ENCODE measurements at places on chromosomes 7 and 10.

DNA sequence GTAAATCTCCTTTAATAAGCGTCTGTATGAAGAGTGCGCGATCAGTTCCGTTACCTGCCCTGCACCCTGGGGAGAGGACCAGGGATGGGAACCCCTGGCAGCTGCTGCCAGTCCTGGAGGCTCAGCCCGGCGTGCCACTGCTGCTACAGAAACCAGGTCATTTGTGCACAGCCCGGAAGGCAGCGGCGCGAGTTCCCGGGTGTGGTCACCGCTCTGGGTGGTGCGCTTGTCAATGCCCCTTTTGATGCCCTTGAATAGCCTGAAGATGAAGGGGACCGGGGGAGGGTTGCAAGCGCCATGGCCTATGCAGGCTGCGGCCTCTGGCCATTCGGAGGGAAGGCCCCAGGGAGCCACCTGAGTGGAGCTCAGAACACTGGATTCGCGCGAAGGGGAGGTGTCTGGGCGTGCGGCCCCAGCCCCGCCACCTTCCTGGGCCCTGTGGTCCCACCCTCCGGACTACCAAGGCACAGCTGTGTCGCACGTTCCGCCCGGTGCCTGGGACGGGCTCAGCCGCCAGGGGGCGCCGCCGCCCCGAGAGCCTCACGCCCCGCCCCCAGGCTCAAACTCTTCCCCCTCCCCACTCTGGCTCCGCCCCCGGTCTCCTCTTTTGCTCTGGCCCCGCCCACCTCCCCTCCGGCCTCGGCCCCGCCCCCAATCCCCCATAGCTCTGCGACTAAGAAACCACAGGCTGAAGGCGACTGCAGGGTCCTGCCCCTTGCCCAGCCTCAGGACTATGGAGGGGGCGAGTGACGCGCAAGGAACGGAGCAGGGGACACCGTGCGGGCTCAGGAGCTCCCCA, 16.5 kb downstream of the AP5Z1 start:
- DNase-seq: peak; percentile 93

- DNase-seq: no peak
These were observed 640.4 kb downstream of the TYW1 start for GRCh38 chr7:67637023-67637358.

DNA sequence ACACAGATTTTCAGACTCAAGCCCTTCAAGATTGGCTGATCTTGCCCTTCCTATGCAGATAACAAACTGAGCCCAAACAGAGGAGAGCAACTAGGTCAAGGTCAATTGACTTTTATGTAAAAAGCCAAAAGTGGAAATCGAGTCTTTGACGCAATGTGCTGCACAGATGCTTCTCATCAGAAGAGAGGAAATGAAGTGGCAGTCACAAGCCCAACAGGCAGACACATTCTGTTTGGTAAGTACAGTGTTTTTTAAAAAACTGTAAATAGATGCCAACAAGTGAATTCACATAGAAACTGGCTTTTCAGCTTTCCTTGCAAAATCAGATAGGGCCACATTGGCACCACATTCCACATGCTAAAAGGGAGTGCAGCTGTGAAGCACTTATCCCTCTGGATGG, 606.6 kb downstream of the KCNMA1 start:
- DNase-seq: no peak

DNA sequence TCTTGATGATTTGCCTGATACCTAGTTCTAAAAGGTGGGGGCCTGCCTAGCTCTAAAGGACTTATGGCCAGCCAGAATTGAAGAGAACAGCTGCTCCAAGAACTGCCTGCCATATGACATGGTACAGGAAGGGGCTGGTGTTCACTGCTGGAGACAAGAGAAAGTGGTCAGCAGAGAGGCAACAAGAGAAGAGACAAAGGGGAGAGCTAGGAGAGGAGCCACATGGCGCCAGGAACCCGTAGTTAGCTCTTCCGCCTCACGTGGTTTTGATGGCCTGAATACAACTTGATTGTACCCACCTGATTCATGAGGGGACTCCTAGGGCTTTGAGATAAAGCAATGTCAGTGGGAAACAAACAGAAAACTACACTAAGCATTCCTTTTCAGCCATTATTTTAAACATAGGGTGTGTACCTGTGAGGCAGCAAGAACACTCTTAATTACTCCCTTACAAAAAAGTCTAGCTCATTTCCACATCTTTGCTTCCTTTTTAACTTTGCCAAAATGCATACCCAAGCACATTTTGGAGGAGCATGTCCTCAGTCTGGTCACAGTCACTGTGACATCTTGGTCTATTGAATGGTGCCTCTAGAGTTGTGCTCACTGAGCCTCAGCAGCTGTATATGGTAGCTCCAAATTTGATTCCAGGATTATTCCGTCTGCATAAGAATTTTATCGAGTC, 71.6 kb downstream of the CCDC71L start:
- DNase-seq: no peak

DNA sequence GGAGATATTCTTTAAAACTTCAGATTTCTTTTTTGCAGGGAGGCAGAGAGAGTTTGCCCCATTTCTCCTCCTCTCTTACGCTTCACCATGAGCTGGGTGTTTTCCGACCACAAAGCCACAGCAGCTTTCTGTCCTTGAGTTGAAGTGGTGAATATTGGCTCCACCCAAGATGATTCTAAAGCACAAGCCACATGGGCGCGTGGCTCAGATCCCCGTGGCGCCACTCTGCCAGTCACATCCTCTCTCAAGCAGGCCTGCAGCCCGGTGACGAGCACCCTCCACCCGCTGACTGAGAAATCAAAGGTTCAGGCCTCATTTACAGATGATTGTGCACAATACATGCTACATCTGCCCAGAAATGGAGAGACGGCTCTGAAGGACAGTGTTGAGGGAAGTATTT, 27.6 kb upstream of the RNF32 start:
- DNase-seq: no peak

DNA sequence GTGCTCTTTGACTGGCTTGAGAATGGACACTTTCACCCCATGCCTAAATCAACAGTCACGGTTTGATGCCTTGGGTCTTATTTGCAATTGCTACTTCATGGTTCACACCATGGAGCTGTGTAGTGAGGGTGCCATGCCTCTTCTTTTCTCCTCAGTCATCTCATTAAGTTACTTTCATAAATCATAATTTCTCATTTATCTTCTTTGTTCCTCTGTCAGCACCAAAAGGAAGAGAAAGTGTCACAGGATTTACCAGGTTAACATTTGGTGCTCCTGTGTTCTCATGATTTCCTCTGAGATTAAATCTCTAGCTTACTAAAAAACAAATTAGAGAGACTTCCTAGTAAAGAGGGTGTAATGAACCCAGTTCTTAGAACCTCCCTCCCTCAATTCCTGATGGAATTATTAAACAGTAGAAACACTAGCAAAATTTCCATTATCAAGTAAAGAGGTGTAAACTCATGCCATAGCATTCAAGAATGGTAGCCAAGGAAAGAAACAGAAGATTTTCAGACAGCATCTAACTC, 75.7 kb downstream of the RAMP3 start:
- DNase-seq: no peak

GRCh38 chr10:11600280-11600679, 11.2 kb downstream of the USP6NL start:
- DNase-seq: no peak

DNA sequence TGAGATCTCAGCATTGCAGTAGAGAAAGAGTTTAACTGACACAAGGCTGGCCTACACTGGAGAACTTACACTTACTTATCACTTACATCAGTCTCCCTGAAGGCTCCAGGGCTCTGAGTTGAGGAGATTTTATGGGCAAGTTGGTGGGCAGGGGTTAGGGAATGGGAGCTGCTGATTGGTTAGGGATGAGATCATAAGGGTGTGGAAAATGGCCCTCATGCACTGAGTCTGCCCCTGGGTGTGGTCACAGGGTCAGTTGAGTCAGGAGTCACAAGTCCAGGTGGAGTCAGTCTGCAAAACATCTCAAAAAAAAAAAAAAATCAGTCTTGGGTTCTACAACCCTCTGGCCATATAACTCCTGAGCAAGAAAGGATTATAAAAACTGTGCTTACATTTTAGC, 60.5 kb downstream of the PPP1R17 start:
- DNase-seq: no peak

DNA sequence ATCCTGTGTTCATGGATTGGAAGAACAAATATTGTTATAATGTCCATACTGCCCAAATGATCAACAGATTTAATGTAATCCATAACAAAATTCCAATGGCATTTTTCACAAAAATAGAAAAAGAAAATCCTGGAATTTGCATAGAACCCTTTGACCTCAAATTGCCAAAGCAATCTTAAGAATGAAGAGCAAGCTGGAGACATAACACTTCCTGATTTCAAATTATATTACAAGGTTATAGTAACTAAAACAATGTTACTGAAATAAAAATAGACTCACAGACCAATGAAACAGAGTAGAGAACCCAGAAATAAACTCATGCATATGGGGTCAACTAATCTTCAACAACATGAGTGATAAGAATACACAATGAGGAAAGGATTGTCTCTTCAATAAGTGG, 302.5 kb downstream of the PHTF2 start:
- no peak for DNase-seq

DNA sequence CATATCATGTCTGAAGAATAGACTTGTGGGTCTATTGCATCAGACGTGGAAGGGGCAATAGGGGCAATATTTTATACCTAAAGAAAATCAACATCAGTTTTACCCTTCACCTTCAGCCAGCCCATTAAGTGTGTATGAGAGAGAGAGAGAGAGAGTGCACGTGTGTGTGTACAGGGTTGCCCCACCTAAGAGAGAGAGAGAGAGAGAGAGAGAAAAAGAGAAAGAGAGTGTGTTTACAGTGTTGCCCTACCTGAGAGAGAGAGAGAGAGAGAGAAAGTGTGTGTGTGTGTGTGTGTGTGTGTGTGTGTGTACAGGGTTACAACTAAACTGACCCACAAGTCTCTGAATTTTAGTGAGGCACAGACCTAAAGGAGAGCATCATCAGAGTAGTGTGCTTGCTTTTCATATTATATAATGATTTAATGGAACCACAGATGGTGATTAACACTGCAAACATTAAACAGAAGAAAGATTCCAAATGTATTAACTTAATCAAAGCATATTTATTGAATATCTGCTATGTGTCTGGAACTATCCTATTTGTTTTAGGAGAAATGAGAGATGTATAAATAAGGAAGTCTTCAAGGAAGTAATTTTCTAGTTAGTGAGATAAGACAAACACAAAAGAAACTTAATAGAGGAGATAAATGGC, 66.8 kb downstream of the CD36 start:
- DNase-seq: no peak

GRCh38 chr7:92504563-92504962, 23.8 kb downstream of the PEX1 start:
- no peak for DNase-seq

- no peak for DNase-seq
These were observed 216.1 kb upstream of the STEAP4 start for GRCh38 chr7:88522771-88523293.

DNA sequence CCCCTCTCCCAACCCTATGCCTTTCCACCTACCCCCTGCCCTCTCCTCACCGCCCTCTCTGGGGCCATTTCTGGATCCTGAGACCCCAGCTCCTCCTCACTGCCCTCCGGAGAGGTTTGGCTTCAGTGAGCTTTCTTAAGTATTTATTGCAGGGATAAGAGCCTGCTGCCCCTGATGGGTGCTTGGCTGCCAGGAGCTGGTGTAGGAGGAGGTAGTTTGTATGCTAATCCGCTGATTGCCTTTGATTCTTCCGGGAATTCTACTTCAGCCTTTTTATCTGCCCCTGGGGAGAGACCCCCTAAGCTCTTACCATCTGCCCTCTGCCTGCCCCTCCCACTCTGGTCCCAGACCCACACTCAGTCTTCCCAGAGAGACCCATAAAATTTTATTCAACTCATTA, 263.5 kb upstream of the PODXL start:
- no peak for DNase-seq

DNA sequence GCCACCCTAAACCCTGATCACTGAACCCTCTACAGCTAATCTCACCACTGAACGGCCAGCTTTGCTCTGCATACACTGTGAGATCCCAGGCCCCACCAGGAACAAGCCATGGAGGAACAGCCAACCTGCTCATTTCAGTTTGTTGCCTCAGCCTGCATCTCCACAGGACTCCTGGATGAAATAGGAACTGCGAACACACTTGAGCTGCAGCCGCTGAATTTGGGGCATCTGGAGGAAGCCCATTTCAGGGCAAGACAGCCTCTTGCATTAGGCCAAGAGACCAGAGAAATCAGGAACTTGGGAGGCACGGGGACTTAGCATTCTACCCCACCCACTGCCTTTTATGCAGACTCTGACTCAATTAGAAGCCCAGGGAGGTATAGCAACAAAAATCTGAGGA, 14.5 kb upstream of the EGR2 start:
- no peak for DNase-seq

DNA sequence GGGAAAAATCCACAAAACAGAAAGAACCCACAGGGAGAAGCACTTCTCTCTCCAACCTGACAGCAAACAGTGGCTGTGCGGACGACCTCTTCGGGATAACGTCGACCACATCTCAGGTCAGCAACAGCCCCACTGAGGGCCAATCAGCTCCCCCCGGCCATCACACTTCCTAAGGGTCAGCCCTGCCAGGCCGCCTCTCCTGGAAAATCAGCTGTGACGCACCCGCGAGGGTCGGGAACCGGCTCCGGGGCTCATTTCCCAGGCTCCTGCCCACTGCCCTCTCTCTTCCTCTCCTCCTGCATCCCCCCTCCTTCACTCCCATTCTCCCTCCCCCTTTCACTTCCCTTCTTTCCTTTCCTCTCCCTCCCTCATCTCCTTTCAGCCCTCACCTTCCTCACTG, 118.3 kb downstream of the DIP2C start:
- DNase-seq: no peak

GRCh38 chr10:114761205-114762193, 60.1 kb upstream of the FHIP2A start:
- no peak for DNase-seq

DNA sequence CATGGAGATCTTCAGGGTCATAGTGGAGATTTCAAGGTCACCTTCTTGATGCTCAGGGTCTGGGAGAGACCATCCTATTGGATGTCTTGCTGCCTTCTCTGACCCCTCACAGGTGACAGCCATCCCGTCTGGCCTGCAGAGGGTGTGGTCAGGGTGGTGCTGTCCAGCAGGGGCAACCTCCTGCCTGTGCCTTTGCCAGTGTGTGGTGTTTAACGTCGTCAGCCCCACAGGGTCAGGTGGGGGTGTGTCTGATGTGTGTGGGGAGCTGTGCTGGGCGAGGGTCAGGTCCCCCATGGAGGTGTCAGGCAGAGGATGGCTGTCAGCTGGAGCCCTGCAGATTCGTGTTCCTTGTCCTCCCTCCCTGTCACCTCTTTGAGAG, 16.5 kb downstream of the ADCY1 start:
- DNase-seq: no peak

GRCh38 chr10:119198438-119198837, 8.9 kb upstream of the GRK5 start:
- peak; percentile 59 for DNase-seq

- no peak for DNase-seq
These were observed 3.0 kb downstream of the GSAP start for GRCh38 chr7:77413128-77413527.

- no peak for DNase-seq
These were observed 27.5 kb upstream of the BTBD16 start for GRCh38 chr10:122243550-122243949.

DNA sequence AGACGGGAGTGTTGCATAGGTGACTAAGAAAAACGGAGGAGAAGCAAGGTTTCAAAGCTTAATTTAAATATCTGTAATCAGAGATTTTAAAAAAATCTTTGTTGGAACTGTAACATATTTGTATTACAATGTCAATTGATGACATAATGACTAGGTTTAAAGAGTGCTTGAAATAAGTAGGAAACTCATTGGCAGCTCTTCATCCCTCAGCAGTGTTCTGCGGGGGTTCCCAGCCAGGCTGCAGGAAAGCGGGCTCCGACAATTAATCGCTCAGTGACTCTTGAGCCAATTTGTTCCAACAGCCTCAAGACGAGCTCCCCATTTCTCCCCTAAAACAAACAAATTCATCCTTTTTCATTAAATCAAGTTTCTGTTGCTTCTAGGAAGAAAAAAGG, 22.6 kb downstream of the CPXM2 start:
- no peak for DNase-seq
